ENCODE measurements at places on chromosomes 12 and 14. TPM values are rescaled to one million over a fixed set of nuclear protein-coding genes. Genes with fewer than 3 reads are reported as not detected.

CAPZA3 gene
- not detected for total RNA-seq

SLC10A1 gene
- total RNA-seq, result not detected

TNFAIP2 gene
- total RNA-seq, result 270 TPM

ADCY4 gene
- total RNA-seq, result not detected

MGP gene
- total RNA-seq, result not detected

ABCD2 gene
- total RNA-seq, result not detected

ANO2 gene
- not detected for total RNA-seq

IGF1 gene
- total RNA-seq, result not detected

SLC6A15 gene
- 4.5 TPM for total RNA-seq
